Muscle of leg (tissue), 16 donors: ENCODE measurements at places on chromosomes 11 and 22.
A peak's percentile ranks its signal among the peaks of the same experiment; 100 is the strongest.

- DNase-seq = no peak
Measured at GRCh38 chr11:71272161-71272560, 19.8 kb upstream of the SHANK2 start.

DNA sequence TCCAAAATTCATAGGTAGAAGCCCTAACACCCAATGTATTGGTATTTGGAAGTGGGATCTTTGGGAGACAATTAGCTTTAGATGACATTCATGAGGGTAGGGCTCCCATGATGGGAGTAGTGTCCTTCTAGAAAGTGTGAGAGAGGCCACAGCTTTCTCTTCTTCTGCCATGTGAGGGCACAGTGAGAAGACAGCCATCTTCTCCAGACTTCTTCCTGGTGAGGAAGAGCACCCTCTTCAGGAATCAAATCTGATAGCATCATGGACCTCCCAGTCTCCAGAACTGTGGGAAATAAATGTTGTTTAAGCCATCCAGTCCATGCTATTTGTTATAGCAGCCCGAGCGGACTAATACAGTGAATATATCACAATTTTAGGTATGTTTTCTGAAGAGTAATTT is 96.9 kb downstream of the CNTN5 start:
- DNase-seq = no peak

DNA sequence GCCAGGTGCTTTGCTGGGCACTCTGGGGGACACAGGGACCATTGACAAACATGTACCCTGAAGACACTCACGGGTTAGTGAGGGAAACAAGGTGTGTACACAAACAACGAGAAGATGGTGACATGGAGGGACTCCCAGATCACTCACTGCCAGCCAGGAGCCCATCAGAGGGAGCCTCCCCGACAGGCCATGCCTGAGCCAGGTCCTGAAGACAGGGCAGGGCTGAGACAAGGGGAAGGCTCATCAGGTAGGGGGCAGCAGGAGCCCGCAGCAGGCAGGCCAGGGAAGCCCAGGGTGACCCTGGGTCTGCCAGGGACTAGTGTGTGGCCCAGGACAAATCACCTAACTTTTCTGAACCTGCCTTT is 127.9 kb downstream of the BUD13 start:
- no peak for DNase-seq

DNA sequence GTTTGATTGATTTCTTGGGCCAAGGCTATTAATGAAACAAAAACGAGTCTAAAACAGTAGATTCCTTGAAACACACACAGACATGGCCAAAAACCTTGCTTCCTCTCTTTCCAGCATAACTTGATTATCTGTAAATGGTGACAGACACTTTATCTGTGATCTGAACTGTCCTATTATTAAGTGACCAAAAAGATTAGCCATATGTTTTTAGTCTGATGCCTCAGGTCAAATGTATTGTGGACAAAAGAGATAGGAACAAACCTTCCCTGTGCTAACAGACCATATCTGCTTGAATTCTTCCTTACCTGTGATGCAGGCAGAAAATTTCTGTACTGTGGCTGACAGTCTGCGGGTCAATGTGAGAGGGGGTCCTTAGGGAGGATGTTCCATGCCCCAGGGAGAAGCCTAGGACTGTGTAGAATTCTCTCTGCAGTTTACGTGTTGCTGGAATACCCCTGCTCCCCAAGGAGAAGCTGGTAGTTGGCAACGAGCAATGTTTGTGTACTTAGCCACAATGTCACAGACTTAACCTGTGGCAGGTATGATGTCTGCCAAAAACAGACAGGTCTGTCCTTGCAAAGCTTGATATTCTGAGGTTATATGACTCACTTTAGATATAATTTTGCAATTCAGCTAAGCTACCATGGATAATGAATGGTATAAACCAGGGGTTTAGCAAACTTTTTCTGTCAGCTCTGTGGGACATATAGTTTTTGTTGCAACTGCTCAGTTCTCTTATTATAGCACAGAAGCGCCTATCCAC is 31.2 kb downstream of the C11orf71 start:
- no peak for DNase-seq

DNA sequence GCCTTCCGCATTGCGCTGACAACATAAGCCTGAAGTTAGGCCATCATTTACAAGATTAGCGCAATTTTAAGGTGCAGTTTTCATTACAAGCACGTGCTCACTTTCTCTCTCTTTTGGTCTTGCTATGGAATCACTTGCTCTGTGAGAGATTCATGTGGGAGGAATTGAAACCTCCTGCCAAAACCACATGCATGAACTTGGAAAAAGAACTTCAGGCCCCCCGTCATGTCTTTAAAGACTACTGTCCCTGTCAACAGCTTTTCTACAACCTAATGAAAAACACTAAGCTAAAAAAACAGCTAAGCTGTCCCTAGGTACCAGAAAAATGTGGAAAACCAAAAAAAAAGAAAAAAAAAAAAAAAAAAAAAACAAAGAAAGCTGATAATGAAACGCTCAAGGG is 1707.6 kb upstream of the RAG2 start:
- DNase-seq = peak; percentile 41

- no peak for DNase-seq
Measured at GRCh38 chr22:41931701-41932269, 5.2 kb upstream of the TNFRSF13C start.

GRCh38 chr11:64632237-64632636 is 41.2 kb downstream of the SLC22A12 start:
- DNase-seq = no peak

- DNase-seq = no peak
Measured at GRCh38 chr11:108727665-108728064, 62.8 kb downstream of the DDX10 start.

DNA sequence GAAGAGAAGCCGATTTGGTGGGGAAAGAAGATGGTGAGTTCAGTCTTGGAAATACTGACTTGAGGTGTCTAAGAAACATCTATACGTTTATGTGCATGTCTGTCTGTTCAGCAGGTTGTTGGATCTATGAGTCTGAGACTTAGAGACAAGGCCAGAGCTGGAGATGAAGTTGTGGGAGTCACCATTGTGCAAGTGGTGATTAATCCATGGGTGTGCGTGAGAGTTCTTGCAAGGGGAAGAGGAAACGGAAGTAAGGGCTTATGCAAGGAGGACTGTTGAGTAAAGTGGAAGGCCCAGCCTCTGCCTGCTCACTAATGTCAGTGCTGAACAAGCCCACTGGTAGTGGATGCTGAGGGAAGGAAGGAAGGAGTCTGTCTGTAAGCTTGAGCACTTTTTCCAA is 9.7 kb downstream of the TMEM45B start:
- DNase-seq = peak; percentile 8

GRCh38 chr11:69954756-69955155 is 123.4 kb upstream of the ANO1 start:
- DNase-seq = no peak

DNA sequence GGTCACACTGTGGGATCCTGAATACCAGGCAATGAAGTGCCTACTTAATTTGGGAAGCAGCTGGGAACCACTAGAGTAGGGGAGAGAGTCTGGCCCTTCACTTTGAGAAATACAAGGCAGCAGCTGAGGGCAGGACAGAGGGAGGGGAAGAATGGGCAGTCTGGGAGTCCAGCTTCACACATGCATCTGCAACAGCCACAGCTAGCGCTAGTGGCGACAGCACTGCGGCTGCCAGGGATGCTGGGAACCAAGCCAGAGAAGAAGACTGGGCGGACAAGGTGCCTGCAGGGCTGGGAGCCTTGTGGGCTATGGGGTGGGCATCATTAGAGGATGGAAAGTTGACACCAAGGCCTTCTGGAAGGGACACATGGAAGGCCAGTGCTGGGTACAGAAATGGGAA is 15.8 kb downstream of the SCUBE2 start:
- no peak for DNase-seq

DNA sequence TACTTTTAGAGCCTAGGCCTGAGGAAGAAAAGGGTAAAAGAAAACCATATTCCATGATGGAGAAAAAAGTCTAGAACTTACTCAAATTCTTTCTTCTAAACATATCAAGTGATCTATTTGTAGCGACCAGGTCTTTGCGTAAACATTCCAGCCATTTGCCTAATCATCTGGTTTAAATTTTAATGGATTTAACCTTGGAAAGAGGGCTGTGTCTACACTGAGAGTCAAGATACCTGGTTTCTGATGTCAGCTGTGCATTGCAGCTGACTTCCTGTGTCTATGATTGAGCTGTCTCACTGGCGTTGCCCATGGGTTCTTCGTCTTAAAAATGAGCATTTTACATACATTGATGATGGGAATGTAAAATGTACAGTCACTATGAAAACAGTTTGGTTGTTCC is 10.0 kb upstream of the TMEM123 start:
- DNase-seq = no peak

DNA sequence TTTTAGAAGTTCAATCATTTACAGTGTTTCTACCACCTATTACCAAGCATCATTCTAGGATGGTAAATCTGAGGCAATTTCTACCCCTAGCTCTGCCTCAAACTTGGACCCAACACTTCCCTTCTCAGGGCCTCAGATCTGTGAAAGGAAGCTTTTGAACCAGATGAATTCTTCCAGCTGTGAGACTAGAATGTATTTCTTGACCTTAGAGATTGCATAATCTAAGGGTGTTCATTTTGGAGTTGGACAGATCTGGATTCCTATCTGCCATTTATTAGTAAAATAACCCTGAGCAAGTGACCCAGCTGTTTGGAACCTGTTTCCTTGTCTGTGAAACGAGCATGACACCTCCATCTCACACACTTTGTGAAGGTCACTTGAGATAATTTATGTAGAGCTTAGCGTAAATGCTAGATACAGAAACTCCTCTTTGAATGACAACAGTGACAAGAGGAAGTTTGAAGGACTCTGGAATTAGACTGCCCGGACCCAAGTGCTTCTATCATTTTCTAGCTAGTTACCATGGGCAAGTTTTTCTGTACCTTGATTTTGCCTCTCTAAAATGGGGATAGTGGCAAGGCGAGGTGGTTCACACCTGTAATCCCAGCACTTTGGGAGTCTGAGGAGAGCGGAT is 3.8 kb upstream of the INTS5 start:
- DNase-seq = no peak

- no peak for DNase-seq
Measured at GRCh38 chr22:45756558-45756957, 84.9 kb downstream of the ATXN10 start.

DNA sequence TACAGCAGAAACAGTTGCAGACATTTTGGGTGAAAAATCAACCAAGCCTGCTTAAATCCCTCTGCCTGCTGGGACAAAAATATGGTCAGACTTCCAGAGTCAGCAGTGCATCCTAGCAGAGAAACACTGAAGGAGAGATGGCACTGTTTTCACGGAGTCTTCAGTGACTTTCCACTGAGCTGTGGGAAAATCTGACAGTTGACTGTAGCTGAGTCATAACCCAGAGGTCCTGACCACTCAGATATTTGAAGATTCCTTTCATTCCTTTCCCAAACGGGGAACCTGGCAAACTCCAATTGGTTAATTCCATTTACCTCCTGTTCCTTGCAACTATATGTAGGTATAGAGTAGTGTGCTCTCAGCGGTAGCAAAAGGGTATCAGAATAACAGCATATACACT is 20.9 kb upstream of the UPB1 start:
- DNase-seq = peak; percentile 55

DNA sequence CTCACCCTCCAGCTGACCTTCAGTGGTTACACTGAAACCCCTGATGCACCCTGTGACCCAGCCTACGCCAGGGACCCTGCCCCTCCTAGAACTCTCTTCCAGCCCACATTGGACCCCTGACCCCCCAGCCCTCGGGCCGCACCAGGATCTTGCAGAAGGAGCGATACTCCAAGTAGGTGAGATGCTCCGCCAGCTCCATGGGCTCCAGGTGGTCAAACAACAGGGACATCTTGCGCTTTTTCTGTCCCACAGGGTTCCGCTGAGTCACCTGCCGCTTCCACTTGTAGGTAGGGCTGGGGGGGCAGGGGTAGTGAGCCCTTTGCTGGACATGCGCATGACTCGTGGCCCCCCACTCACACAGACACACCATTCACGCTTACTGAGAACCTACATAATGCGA is 4.1 kb downstream of the RASGRP2 start:
- no peak for DNase-seq

- peak; percentile 11 for DNase-seq
Measured at GRCh38 chr22:45376703-45377102, 36.7 kb downstream of the SMC1B start.

GRCh38 chr11:101083335-101083734 is 46.3 kb downstream of the PGR start:
- no peak for DNase-seq

DNA sequence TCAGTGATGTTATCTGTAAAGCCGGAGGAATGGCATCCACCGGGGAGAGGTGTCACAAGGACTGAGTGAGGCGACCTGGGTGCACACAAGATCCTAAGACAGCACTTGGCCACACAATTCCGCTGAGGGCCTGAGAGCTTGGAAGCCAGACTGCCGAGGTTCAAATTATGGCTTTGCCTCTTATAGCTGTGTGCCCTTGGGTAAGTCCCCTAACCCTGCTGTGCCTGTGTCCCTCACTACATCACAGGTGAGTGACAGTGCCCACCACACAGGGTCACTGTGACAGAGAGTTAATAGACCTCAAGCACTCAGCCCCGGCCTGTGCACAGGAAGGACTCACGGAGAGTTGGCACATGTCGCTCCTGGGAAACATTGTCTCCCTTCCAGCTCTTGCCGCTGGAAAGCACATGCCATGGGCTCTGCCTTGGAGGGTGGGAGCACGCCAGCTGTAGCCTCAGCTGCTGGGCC is 592 bp downstream of the RHOD start:
- peak; percentile 61 for DNase-seq

DNA sequence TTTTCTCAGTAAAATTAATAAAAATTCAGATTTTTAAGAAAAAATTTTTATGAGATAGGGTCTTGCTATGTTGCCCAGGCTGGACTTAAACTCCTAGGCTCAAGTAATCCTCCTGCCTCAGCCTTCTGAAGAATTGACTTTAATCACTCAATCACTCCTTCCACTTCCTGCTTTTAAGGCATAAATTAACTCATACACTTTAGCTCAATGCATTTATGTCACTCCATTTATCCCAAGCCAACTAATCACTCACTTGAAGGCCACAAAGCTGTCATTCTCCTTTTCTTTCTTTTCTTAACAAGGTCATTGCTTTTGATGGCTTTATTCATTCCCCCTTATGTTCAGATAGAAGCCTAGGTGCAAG is 877 bp downstream of the ALG9 start:
- DNase-seq = no peak

DNA sequence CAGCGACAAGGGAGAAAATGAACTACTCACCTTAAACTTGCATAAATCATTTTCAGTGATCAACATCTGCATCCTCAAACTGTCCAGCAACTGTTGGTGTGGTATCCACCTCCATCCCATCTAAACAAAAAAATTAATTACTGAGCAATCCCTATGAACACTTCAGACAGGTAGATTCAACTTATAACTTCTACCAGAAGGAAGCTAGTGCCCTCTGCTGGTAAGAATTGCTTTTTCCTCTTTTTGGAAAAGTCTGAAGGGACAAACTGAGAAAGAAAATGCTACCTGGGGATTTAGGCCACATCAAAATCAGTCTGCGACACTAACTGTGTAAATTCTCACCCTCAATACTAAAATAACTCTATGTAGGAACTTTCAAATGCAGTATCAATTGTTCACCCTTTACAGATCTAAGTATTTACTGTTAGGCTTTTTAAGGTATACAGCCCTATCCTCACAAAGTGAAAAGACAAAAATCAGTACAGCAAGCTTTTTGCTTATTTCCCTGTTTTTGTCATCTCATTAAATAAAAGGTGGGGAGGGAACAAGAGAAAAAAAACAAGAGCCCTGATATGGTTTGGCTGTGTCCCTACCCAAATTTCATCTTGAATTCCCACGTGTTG is 17.9 kb downstream of the CLNS1A start:
- DNase-seq = peak; percentile 54
